T follicular helper cell (primary cell): ENCODE measurements at places on chromosomes 6 and 20.

DNA sequence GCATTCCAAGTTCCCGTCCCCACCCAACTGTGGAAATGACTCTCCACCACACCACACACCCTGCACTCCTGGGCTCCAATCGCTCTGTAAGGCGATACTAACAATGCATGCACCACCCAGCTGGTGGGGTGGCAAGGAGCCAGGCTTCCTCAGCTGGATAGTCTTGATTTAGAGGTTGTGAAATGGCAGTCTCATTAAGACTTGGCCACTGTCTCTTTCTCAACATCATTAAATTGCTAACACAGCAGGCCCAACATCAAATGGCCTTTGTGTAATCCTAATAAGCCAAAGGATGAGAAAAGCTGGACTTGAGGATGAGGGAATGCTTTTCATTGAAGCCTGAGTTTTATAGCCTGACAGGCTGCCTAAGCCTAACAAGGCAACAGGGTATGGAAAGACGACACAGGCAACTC is 223.7 kb downstream of the GMDS start:
- no peak for DNase-seq

DNA sequence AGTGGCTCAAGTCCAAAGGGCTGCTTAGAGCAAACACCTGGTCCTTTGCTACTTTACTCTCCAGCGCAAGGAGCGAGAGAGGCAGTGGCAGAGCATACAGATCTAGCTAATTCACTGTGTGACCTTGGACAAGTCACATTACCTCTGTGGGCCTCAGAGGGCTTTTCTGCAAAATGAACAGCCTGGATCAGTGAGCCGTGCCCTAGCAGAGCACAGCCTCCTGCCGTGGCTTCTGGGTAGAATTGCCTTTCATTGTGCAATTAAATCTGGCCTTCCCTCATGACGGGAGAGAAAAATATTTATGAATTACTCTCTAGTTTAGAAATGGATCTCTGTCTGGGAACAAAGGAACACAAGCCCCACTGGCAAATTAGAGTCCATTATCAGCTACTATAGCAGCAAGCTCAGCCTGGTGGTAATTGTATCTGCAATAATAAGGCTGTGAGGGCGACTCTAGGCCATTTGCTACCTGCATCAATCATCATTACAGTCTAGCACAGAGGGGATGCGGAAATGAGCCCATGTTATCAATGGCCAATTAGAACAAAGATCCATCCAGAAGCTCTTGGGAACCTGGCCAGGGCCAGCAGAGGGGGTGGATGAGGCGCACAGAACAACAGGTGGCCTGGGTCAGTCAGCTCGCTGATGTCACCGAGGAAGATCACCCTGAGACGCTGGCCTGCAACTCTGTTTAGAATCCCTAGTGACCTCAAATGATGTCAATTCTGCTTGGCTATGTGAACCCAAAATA is 114.2 kb upstream of the LY86 start:
- no peak for DNase-seq

GRCh38 chr6:130912434-130912833 is 85.2 kb downstream of the SMLR1 start:
- DNase-seq = no peak

DNA sequence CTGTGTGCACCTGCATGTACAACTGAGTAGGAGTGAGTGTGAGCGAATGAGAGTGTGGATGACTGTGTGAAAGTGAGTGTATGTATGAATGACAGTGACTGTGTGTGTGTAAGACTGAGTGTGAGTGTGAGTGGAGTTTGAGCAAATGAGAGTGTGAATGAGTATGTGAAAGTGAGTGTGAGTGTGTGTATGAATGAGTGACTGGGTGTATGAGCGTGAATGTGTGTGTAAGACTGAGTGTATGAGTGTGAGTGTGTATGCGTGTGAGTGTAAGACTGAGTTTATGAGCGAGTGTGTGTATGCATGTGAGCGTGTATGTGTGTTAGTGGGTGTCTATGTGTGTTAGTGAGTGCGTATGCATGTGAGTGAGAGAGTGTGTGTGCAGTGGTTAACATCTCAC is 220.8 kb downstream of the QKI start:
- no peak for DNase-seq

DNA sequence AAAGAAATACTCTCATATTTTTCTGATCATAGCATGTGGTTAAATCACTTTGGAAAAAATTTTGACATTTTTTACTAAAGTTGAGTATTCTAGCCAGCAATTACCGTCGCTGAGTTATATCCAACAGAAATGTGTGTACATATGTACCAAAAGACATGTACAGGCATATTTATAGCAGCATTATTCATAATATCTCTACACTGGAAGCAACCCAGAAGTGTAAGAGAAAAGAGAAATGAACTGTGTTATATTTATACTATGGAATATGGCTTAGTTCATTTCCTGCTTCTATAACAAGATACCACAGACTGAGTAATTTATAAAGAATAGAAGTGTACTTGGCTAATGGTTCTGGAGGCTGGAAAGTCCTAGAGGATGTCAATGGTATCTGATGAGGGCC is 474.0 kb upstream of the GJE1 start:
- DNase-seq = no peak

DNA sequence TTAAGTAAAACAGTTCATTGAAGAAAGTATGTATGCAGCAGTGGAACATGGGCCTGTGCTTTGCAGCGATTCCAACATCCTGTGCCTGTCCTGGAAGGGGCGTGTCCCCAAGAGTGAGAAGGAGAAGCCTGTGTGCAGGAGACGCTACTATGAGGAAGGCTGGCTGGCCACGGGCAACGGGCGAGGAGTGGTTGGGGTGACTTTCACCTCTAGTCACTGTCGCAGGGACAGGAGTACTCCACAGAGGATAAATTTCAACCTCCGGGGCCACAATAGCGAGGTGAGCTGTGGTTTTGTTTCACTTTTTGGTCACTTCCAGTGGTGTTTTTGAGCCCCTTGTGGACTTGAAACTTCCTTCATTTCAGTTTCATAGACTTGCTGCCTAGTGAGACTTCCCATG is 1.7 kb downstream of the TULP4 start:
- DNase-seq = no peak

- DNase-seq = no peak
Measured at GRCh38 chr6:100457311-100457990, 7.3 kb downstream of the SIM1 start.

DNA sequence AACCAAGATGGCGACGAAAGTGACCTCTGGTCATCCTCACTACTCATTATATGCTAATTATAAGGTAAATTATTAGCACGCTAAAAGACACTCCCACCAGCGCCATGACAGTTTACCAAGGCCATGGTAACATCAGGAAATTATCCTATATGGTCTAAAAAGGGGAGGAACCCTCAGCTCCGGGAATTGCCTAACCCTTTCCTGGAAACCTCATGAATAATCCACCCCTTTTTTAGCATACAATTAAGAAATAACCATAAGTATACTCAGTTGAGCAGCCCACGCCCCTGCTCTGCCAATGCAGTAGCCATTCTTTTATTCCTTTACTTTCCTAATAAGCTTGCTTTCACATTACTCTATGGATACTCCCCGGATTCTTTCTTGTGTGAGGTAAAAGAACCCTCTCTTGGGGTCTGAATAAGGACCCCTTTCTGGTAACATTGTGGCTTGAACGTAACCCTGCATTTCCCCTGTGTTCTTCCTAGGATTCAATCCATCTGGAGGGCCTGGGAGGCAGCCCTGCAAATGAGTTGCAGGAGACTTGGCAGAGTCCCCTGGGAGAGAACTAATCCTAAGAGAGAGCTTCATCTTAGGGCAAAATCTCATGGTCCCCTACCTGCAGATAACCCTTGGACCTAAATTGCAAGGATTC is 225.6 kb upstream of the JARID2 start:
- no peak for DNase-seq

- no peak for DNase-seq
Measured at GRCh38 chr6:71091167-71091566, 134.3 kb upstream of the B3GAT2 start.

- no peak for DNase-seq
Measured at GRCh38 chr6:26087284-26088115, at the start of gene HFE. Gene HFE, plus strand, starts transcription at chr6:26087429. Its CDS starts 12 bp downstream, at chr6:26087441.

DNA sequence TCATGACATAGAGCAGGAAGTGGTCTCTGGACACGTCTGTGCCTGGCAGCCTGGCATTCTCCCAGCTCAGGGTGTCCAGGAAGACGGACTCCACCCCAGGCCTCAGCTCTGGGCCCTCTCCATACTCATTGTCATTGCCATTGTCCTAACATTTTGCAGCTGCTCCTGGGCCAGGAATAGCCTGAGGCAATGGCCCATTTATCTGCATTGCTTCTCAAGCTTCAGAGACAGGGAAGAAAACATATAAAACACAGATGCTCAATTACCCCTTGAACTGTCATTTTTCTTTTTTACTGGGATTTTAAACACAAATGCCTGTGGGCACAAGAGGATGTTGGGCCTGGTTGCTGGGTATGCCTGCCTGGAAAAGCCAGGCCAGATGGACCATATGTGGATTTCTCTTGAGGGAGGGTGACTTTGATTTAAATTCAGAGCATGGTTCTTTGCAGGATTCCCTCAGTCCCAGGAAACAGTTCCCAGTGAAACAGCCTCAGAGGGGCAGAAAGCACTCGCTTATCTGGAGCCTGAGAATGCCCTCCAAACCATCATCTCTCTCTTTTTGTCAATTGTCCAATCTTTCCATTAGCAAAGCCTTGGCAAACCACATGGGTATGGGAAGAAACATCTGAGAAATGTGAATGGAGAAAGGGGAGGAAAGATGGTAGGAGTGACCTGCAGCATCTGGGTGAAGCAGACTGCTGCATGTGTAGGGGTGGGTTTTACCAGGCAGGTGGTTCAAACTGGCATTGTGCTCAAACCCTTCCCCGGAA is 17.9 kb downstream of the LAMP5 start:
- DNase-seq = no peak

DNA sequence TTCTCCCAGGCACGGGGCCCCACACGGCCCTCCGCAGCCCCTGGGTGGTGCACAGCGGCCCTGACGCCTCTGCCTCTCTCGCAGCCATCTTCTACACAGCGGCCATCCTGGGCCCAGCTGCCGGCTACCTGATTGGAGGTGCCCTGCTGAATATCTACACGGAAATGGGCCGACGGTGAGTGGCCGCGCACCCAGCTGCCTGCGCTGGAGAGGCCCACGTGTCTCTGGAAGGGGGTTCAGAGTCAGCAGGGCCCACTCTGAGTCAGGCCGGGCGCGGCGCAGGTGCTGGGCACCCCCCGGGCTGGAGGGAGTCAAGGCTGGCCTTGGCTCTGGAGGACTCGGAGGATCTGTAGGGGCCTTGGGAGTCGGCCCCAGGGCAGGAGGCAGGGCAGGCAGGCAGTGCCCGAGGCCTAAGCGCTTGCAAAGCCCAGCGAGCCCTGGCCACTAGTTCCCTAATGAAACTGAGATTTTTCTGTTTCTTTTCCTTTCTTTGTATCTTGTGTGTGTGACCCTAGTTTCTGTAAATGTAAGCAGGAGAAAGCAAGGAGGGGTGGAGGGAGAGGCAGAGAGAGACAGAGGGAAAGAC is 16.4 kb downstream of the SLCO4A1 start:
- no peak for DNase-seq

DNA sequence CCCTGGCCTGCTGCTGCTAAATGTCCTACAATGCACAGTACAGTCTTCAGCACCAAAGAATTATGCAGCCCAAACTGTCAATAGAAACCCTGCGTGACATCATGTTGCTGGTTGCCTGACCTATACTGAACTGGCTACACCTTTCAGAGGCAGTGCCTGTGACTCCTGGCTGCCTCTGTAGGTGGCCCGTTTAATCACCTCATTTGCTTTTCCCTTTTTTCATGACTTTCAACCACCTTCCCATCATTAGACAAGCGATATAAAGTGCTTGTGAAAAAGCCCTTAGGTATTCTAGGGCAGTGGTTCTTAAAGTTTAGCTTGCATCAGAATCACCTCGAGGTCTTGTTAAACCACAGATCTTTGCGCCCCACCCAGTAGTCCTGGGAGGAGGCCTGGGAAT is 33.0 kb upstream of the RIPOR2 start:
- no peak for DNase-seq

DNA sequence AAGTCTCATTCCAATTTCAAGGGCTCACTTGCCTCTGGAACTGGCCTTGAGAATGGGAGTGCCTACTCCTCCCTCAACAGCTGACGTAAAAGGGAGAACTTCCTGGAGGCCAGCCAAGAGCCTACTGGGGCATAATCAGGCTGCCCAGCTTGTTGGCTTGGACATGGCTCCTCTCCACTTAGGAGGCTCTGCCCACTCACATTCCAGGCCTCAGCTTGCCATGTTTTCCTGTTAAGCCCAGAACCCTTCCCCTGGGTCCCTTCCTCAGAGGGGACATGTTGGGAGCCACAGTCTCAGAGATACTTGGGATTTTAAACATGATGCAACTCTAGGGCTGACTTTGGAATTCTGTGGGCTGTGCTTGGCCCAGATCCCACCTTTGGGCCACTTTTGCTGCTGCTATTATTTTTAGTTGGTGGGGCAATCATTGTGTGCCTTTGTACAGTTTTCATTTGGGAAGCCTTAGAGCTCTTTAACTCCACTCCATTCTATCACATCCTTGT is 31.5 kb upstream of the ADTRP start:
- DNase-seq = no peak

- no peak for DNase-seq
Measured at GRCh38 chr6:153537422-153537821, 406.3 kb upstream of the RGS17 start.

- no peak for DNase-seq
Measured at GRCh38 chr6:135850882-135851281, 619 bp upstream of the PDE7B start.

DNA sequence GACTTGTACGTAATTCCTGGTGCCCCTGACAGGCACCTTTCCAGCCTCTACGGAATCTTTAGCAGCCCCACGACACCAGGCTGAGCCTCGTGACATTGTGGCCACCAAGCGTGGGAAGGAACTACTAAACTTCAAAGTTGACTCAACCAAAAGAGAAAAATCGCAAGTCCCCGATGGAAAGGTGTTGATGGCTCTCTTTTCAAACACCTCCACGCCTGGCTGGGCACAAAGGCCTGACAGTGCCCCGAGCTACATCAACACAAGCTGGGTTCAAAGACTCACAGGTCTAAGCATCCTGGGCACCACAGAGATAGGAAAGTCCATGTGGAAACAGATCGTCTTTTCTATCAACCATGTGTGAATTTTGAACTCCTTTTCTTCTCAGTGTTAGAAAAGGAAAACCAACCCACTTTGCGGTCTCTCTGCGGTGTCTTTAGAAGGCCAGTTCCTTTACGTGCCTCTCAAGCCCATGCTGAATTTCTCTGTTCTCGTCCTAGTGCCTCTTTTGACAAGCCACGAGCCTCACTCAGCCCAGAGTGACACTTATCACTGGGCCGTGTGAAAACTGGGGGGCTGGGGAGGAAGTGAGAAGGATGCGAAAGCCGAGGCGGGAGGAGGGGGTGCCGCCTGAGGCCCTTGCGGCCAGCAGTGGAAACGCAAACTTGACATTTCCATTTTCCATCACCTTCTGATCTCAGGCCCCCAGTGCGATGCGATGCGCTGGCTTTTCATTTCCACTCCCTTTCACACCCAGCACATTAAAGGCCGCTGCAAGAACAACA is 59.4 kb downstream of the GFOD1 start:
- DNase-seq = peak; percentile 9

- DNase-seq = no peak
Measured at GRCh38 chr6:80608881-80609280, 502.4 kb downstream of the BCKDHB start.

- DNase-seq = no peak
Measured at GRCh38 chr6:118370722-118371121, 177.4 kb upstream of the PLN start.

- DNase-seq = peak; percentile 19
Measured at GRCh38 chr6:116010790-116011401, 49.8 kb downstream of the FRK start.
